ENCODE measurements at places on chromosomes 5 and 9. TPM values are rescaled to one million over a fixed set of nuclear protein-coding genes. Genes with fewer than 3 reads are reported as not detected.

DNA sequence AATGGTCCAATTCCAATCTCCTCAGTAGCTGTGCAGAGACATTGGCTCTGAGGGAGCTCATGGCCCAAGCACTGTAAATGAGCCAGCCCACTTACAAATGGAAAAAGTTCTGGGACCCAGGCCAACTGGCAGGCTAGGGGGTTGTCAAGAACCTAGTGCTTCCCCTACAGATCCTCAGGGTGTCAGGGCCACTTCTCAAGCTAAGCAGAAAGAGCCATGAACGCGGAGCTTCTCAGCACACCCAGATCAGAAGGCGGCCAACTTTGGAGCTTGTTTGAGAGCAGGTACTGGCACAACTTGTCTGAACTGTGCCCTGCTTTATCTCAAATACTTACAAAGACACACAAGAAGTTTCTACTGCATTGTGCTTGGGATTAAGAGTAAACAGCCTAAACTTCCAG is 17.5 kb downstream of the TLE1 start:
- DNase-seq, result peak; percentile 79

- no peak for DNase-seq
Measured at GRCh38 chr5:120610145-120610544, 146.0 kb downstream of the PRR16 start.

The GCNT4 gene
- total RNA-seq, result 1.4 TPM

GRCh38 chr9:135989722-135990467 is 28.7 kb upstream of the UBAC1 start:
- DNase-seq, result no peak

DNA sequence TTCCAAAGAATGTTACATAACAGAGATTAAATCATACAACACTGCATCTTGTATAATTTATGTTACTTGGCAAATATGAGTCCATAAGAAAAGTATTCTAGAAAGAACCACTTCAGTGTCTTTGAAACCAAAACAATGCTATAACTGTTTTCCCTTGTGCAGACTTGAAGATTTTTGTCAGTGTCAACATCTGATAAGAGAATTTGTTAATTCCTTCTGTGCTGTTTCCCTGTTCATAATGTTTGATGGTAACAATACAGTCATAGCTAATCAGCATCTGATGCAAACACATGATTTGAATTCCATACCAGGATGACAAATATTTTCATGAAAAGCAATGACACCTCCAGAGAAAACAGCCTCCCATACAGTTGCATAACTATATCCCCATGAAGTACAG is 306.8 kb downstream of the SEMA5A start:
- no peak for DNase-seq

GRCh38 chr5:138573949-138574670 is 1.1 kb downstream of the HSPA9 start:
- DNase-seq, result no peak

DNA sequence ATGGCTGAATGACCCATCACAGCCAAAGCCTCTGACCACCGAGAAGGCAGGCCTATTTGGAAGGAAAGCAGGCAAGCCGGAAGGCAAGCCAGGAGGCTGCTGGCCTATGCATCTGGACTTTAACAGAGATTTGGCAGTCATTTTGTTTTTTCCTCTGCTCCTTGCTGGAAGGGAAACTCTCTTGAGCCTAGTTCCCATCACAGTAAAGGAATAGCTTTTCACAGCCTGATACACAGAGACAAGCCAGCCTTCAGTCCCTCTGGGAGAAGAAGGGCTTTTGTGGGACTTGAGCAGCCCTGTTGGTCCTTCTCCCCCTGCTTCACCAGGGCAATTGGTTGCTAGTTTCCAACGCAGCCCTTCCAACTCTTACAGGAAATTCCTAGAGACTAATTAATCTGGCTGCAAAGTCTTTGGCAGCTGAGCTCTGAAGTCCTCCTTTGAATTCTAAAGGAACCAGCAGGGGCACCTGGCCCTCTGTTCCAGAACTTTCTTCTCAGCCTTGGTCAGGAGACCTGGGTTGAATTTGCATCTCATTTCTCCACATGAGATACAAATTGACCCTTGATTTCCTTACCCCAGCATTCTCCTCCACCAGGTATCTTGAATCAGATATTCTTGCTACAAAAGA is 157.3 kb upstream of the EPB41L4A start:
- DNase-seq, result no peak

DNA sequence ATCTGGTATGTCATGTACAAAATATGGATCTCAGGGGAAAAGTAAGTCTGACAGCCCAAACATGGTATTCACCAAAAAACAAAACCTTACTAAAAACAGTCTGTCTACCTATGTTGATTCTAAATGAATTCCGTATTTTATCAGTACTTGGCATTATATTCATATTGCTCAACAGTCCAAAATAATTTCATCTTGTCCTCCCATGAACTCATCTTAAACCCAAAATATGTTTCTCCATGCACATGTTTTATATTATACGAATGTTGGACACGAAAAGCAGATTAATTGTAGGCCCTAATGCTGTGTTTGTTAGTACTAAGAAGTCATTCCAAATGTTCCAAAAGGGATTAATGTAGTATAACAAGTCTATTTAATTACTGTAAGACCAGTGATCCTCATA is 20.1 kb downstream of the NFIB start:
- DNase-seq, result no peak

DNA sequence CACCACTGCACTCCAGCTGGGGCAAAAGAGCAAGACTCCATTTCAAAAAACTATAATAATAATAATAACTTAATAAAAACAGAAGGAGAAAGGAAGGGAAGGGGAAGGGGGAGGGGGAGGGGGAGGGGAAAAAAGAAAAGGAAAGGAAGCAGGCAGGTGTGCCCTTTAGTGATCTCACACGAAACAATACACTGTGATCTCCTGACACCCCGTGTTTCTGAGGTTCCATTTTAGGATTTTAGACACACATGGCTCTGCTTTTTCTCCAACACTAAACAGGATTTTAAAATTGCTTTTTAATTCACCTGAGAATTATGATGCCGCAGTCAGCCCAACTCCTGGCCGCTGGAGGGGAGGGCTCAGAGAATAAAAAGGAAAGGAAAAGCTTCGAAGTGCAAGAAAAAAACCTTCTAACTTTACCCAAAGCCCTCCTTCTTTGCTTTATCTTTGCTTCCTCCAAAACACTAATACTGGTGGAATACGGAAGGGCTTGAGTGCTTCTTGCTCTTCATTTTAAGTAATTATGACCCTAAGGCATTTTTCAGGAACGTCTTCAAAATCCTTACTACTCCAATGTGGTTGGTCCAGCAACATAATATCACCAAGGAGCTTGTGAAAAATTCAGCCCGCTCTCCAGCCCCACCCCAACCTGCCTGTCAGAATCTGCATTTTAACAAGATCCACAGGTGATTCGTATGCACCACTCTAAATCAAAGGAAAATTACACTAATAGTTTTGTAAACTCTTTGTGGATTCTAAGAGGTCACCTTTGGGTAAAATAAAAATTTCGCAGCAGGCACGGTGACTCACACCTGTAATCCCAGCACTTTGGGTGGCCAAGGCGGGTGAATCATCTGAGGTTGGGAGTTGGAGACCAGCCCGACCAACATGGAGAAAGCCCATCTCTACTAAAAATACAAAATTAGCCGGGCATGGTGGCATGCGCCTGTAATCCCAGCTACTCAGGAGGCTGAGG is 66.0 kb downstream of the MYO10 start:
- no peak for DNase-seq
